CD4-positive, CD25-positive, alpha-beta regulatory T cell (primary cell): ENCODE measurements at places on chromosomes 11 and 22. TPM values are rescaled to one million over a fixed set of nuclear protein-coding genes. Genes with fewer than 3 reads are reported as not detected.

Gene HBG1
- not detected for polyA plus RNA-seq

Gene SCO2
- 8.2 TPM for polyA plus RNA-seq

Gene MMP8
- not detected for polyA plus RNA-seq

Gene LMO1
- not detected for polyA plus RNA-seq

Gene RIMBP3C
- polyA plus RNA-seq, result 0.52 TPM

Gene PKNOX2
- polyA plus RNA-seq, result not detected

Gene PLXNB2
- 0.67 TPM for polyA plus RNA-seq

Gene TCN2
- 0.85 TPM for polyA plus RNA-seq

Gene MUC2
- polyA plus RNA-seq, result not detected

Gene TRIM34
- 21.0 TPM for polyA plus RNA-seq

Gene NUP160
- polyA plus RNA-seq, result 40.2 TPM

Gene POLR3H
- polyA plus RNA-seq, result 14.6 TPM

Gene RASSF10
- not detected for polyA plus RNA-seq

Gene OR56A1
- polyA plus RNA-seq, result not detected

Gene RFPL3
- polyA plus RNA-seq, result not detected

Gene OR4A16
- not detected for polyA plus RNA-seq

DNA sequence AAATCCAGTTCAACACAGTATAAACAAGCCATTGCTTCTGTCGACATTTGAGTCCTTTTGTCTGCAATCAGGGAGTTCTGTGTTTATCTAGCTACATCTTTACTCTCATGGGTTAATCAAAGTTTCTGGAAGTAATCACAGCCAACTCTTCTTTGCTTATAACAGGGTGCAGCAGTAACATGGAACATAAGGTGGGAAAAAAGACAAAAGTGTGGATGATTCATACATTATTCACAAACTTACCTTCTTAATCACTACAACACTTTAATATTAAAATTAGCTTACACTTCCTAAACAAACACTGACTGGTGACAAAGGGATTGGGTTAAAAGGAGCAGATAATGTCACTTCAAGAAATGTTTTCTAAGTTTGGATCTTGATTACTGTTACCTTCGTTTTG, 44.7 kb downstream of the SNX19 start:
- no peak for DNase-seq

DNA sequence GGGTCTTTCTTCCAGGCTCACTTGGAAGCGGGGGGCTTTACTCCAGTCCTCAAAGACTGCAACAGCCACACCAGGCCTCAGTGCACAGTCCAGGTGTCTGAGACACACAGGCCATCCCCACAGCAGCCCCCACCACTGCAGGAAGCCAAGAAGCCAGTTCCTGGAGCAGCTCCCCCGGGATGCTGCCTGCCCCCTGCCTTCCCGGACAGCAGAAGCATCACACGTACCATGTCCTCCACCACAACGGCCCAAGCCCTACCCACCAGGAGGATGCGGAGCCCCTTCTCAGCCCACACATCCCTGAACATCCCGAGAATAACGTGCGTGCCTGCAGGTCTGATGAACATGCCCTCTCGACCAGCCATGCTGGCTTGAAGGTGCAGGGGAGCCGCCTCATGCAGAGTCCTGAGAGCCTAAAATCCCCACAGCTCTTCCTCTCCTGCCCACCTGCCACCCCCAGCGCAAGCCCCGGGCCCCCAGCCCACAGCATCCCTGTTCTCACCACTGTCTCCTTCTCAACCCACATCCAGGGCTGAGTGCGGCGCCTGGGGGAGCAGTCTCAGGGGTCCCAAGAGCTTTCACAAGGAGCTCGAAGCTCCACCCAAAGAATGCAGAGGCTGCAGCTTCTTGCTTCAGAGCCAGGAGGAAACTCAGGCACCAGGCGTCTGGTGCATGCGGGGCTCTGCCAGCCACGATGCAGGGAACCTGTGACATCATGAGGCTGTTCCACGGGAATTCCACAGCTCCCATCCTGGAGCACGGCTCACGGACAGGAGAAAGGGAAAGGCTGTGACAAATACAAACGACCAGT, 209.6 kb downstream of the BRD1 start:
- DNase-seq, result no peak

GRCh38 chr11:120188371-120188770, 22.5 kb upstream of the OAF start:
- no peak for DNase-seq

- no peak for DNase-seq
Measured at GRCh38 chr11:120768949-120769348, 255.0 kb upstream of the TBCEL start.

DNA sequence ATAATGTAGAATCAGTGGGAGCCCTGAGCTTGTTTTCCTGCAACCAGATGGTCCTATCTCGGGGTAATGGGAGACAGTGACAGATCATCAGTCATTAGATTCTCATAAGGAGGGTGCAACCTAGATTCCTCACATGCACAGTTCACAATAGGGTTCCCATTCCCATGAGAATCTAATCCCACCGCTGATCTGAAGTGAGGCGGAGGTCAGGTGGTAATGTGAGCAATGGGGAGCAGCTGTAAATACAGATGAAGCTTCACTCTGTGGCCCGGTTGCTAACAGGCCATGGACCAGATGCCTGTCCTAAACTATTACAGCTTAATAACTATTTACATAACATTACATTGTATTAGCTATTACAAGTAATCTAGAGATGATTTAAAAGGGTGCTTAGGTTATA, 17.0 kb downstream of the DIXDC1 start:
- no peak for DNase-seq

GRCh38 chr22:26642465-26643417, 14.6 kb upstream of the MIAT start:
- peak; percentile 92 for DNase-seq

DNA sequence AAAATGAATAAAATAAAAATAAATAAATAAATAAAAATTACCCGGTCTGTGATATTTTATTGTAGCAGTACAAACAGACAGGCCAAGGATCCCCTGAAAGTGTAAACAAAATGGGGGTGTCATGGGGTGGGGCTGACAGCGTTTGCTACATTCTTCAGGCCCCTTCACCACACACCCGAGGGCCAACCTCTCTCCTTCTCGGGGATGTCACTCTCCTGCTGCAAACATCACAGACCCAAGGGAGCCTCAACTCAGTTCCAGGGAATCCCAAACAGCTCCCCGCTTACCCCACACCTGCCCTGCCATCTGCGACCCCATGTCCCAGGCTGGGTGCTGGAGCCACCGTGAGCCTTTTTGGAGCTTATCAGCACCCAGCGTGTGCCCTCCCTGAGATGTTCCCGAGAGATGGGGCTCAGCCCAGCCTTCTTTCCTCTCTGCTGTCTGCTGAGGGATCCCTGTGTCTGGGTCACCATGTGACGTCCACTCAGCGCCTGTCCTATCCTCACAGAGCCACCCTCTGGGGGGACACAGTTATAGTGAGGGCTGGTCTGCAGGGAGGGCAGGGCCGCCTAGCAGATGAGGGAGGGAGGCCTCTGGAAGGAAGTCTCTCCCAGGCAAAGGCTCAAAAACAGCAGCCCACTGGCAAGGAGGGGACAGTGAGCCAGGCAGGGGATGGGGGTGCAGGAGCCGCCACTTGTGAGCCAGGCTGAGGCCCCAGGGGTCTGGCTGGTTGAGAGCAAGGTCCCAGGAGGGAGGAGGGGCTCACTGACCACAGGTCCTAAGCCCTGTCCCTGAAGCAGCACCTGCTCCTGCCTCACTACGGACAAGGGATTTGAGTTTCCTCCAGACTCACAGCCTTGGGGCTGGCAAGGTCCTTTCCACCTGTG, 1041.6 kb downstream of the BRD1 start:
- DNase-seq, result no peak

DNA sequence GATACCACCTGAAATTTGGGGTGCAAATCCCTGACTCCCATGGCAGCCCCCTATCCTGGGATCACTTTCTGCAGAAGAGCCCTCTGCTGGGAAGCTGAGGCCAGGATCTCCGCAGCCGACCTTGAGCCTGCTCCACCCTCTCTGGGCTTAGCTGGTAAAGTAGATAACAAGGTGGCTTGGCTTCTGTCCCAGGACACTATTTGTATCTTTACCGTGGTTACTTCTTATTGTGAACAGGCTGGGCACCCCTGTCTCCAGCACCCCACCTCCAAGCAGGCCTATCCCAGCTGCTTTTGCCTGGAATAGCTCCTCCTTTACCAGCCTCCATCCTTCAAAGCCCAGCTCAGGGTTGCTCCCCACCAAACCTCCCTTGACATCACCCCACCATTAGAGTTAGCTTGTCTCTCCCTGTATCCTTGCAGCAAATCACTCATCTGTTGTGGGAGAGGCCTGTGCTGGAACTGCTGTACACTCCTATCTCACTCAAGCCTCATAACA, 35.2 kb upstream of the P2RY2 start:
- DNase-seq, result no peak

- DNase-seq, result no peak
Measured at GRCh38 chr11:15551901-15552851, 437.5 kb downstream of the INSC start.

DNA sequence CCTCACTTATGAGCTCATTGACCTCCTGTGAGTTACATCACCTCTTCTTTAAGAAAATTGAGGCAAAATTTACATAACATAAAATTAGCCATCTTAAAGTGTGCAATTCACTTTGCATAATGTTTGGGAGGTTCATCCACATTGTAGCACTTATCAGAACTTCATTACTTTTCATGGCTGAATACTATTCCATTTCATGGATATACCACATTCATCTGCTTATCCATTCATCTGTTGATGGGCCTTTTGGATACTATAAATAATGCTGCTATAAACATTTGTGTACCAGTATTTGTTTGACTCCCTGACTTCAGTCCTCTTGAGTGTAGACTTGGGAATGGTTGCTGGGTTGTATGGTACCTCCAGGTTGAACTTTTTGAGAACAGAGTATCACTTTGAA, 103.4 kb downstream of the TP53I11 start:
- no peak for DNase-seq

DNA sequence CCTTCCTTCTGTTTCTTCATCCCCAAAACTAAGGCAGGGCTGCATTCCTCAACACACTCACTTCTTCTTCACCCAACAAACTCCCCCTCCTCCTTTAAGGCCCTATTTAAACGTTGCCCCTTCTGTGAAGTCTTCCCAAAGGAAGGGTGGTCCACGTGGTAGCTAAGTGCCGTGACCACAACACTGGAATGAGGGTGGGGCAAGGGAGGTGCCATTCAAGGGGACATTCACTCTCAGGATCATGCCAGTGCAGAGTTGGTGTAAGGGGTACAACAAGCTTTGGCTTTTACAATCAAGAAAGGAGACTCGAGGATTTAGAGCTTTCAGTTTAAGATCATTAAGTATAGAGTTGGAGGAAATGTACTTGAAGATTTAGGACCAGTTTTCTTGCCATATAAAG, 8.0 kb upstream of the MS4A10 start:
- DNase-seq, result no peak
